Ovary (tissue), 10 donors: ENCODE measurements at places on chromosomes 1 and 21. TPM values are rescaled to one million over a fixed set of nuclear protein-coding genes. Genes with fewer than 3 reads are reported as not detected.
A peak's percentile ranks its signal among the peaks of the same experiment; 100 is the strongest.

DNA sequence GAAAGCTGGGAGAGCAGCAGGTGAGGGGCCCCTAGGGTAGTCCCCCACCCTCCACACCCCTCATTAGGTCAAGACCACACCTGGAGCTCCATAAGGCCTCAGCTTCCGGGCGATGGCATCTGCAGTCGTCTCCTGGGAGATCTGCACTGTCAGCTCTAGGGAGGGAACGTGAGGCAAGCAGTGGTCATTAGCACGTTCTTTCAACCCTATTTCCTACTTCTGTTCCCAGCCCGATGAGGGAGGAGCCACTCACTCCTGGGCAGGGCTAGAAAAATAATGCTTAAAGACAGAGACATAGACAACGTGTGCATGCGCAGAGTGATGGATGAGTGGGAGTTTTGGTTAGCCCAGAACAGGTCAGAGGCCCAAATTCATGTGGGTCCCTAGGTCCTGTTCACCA lies 9.7 kb downstream of the KDF1 start:
- no peak for DNase-seq

DNA sequence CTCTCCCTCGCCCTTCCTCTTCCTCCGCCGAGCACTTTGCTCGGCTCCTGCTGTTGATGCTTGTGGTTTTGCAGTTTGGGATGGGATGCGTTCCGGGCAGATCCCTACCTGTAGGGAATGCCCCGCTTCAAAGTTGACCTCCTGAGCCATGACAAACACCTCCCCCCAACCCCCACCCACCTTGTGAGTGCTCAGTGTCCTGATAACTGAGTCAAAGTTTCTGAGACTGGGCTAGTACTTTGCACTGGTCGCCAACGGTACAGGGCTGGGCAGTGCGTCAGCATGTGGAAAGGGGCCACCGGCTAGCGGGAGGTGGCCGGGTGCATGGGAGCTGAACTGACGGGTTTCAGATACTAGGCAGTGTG lies 771 bp downstream of the RABGAP1L start:
- peak; percentile 33 for DNase-seq

Gene KMO
- total RNA-seq: not detected

Gene RNU1-1
- total RNA-seq: 7,521 TPM

Gene LCA5L
- total RNA-seq: 11.8 TPM

DNA sequence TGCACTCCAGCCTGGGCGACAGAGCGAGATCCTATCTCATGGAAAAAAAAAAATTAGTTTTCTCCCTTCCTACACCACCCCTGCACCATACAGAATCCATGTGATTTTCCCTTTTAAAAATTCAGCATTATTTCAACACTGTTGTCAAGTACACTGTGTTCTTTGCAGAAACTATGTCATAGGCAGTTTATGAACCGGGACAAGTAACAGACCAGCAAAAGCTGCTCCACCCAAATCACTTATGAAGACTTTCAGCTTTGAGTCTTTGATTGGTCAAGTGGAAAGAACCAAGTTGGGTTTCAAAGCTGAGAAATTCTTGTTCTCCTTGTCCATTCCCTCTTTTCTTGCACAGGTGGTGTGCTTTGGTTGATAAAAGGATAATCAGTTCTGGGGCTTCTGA lies 173.0 kb downstream of the CDC7 start:
- DNase-seq: no peak

- no peak for DNase-seq
Observed at GRCh38 chr1:63112155-63112900, 210.0 kb upstream of the FOXD3 start.
